Naive thymus-derived CD8-positive, alpha-beta T cell (primary cell): ENCODE measurements at places on chromosomes 3 and 15. TPM values are rescaled to one million over a fixed set of nuclear protein-coding genes. Genes with fewer than 3 reads are reported as not detected.
A peak's percentile ranks its signal among the peaks of the same experiment; 100 is the strongest.

Gene SH3BP5
- total RNA-seq, result 4.8 TPM

Gene GRAMD2A
- not detected for total RNA-seq

Gene IL17RE
- 1.3 TPM for total RNA-seq

DNA sequence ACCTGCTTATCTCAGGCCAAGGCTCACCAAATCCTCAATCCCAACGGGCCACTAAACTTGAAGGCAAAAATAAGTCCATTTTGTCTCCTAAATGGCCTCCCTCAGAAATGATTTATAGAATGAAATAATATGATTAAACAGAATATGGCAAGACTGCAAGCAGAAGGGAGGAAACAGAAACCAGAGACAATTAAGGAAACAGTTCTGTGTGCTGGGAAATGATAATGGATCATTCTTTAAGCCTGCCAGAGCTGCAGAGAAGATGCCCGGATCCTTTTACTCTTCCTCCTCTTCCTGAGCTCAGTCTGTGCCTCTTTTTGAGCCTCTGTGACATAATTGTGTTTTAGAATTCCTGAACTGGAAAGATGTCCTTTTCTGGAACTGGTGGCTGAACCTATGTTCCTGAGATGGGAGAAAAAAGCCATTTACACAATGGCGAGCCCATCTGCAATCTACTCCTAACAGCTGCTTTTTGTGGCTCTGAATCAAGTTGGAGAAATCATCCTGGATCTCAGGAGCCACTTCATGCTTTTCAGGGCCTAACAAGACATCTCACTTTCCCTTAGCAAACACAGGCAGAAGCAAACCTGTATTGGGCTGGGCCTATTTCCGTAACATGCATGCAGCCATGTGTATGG lies 2.8 kb upstream of the ABHD2 start:
- H3K4me3 ChIP-seq, result no peak overlapping the region
- no peak for DNase-seq
- no peaks in the 10 kb centered on the region for H3K27me3 ChIP-seq
- H3K36me3 ChIP-seq, result no peaks in the 10 kb centered on the region

GRCh38 chr15:70050970-70051369 lies 46.7 kb downstream of the TLE3 start:
- no peak overlapping the region for H3K4me3 ChIP-seq
- H3K27ac ChIP-seq, result peak overlapping the region; percentile 33
- peaks cover 78% of the 10 kb centered on the region for H3K36me3 ChIP-seq
- no peak for DNase-seq
- H3K4me1 ChIP-seq, result no peaks in the 10 kb centered on the region

GRCh38 chr3:63861306-63861705 lies 2.3 kb downstream of the THOC7 start:
- peaks cover 78% of the 10 kb centered on the region for H3K4me1 ChIP-seq
- H3K36me3 ChIP-seq, result peaks cover 1% of the 10 kb centered on the region
- no peak for DNase-seq
- no peak overlapping the region for H3K4me3 ChIP-seq

DNA sequence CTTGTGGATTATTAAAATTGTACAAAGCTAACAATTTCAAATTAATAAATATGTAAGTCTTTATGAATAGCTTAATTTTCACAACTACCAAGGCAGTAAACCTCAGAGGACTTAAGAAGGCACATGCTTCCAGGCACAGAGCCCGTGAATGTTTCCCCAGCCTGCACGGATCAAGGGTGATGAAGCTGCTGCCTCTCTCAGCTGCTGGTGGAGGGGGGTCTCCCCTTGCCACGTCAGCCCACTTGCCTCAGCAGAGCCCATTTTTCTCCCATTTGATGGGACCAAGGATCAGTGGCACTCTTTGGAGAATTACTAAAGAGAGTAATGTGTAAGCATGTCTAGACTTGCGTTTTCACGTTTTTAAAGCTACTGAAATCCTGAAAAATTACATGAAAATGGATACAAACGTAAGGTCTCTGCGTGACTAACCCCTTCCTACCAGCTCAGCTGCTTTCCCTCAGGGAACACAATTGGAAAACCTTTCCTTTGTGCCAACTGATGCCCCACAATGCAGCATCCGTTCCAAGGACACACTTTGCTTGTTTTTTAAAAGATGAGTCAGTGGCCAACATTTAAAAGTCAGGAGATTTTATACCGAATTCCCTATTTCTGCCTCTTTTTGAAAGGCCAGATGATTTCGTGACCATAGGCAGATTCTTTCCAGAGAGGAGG lies 494.1 kb downstream of the GABRG3 start:
- H3K4me1 ChIP-seq, result no peaks in the 10 kb centered on the region
- no peaks in the 10 kb centered on the region for H3K27me3 ChIP-seq
- H3K4me3 ChIP-seq, result no peak overlapping the region
- H3K27ac ChIP-seq, result no peak overlapping the region
- no peak for DNase-seq

- no peak overlapping the region for H3K27ac ChIP-seq
- no peak for DNase-seq
- no peaks in the 10 kb centered on the region for H3K27me3 ChIP-seq
- H3K4me1 ChIP-seq, result no peaks in the 10 kb centered on the region
These were observed 116.0 kb downstream of the FOXB1 start for GRCh38 chr15:60120100-60120499.

- peaks cover 2% of the 10 kb centered on the region for H3K4me1 ChIP-seq
- H3K27me3 ChIP-seq, result no peaks in the 10 kb centered on the region
- no peak for DNase-seq
- H3K36me3 ChIP-seq, result peaks cover 5% of the 10 kb centered on the region
- H3K4me3 ChIP-seq, result no peak overlapping the region
- no peak overlapping the region for H3K27ac ChIP-seq
These were observed 23.9 kb downstream of the FOXP1 start for GRCh38 chr3:71559578-71560162.

GRCh38 chr3:185733980-185734724 lies 90.7 kb downstream of the IGF2BP2 start:
- H3K4me3 ChIP-seq, result no peak overlapping the region
- H3K27ac ChIP-seq, result no peak overlapping the region
- H3K36me3 ChIP-seq, result no peaks in the 10 kb centered on the region
- DNase-seq, result no peak
- peaks cover 9% of the 10 kb centered on the region for H3K27me3 ChIP-seq

- H3K27me3 ChIP-seq, result no peaks in the 10 kb centered on the region
- H3K36me3 ChIP-seq, result peaks cover 6% of the 10 kb centered on the region
- DNase-seq, result no peak
- H3K4me3 ChIP-seq, result no peak overlapping the region
- peak overlapping the region; percentile 8 for H3K27ac ChIP-seq
These were observed 5.9 kb downstream of the TTLL3 start for GRCh38 chr3:9815986-9816385.

- peaks cover 23% of the 10 kb centered on the region for H3K27me3 ChIP-seq
- peaks cover 3% of the 10 kb centered on the region for H3K4me1 ChIP-seq
- no peak overlapping the region for H3K4me3 ChIP-seq
- no peak for DNase-seq
- peaks cover 3% of the 10 kb centered on the region for H3K36me3 ChIP-seq
These were observed 24.6 kb downstream of the DNAJB8 start for GRCh38 chr3:128442070-128442469.
